ENCODE measurements at places on chromosomes 4 and X.

- no peak for DNase-seq
Observed at GRCh38 chr4:168109527-168109926, 17.2 kb downstream of the ANXA10 start.

DNA sequence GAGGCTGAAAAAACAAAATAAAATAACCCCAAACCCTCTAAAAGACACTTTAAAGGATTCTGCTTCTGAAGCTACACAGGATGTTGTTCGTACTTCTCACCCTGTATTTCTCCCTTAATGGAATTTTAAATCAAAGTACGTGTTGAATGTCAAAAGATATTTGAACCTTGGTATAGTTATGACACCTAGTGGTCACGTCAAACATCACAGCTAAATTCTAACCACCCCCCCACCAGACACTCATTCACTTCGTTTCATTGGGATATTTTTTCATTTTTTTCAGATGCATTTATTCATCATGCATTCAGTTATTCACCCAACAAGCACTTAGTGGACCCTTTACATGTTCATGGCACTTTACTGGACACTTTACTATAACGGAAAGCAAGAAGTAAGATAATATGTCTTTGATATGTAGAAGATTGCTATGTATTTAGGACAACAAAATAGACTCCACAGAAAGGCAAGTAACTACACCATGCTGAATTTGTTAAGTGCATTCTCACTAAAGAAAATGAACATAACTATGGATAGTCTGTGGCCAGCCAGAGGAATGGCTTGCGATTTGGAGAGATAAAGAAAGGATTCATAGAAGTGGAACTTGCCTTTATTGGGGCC lies 62.5 kb upstream of the GPR174 start:
- peak; percentile 79 for DNase-seq

- DNase-seq: no peak
Observed at GRCh38 chr4:139975830-139976272, 178.1 kb downstream of the MAML3 start.

DNA sequence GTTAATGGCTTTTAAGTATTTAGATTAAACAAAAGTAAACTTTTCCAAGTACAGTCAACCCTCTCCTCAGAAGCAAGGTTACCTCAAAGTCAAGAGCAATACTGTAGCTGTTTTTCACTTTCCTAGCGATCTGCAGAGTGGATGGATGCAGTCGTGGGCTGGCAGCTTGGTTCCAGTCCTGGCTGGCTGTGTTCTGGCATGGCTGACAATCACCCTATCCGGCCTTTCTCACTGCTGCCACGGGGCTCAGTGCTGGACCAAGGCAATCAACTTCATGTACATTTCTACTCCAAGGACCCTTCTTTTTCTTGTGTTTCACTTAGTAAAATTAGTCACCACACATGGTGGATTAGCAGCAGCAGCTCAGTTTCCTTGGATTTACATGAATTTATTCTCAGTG lies 208.3 kb downstream of the GABRB1 start:
- no peak for DNase-seq

DNA sequence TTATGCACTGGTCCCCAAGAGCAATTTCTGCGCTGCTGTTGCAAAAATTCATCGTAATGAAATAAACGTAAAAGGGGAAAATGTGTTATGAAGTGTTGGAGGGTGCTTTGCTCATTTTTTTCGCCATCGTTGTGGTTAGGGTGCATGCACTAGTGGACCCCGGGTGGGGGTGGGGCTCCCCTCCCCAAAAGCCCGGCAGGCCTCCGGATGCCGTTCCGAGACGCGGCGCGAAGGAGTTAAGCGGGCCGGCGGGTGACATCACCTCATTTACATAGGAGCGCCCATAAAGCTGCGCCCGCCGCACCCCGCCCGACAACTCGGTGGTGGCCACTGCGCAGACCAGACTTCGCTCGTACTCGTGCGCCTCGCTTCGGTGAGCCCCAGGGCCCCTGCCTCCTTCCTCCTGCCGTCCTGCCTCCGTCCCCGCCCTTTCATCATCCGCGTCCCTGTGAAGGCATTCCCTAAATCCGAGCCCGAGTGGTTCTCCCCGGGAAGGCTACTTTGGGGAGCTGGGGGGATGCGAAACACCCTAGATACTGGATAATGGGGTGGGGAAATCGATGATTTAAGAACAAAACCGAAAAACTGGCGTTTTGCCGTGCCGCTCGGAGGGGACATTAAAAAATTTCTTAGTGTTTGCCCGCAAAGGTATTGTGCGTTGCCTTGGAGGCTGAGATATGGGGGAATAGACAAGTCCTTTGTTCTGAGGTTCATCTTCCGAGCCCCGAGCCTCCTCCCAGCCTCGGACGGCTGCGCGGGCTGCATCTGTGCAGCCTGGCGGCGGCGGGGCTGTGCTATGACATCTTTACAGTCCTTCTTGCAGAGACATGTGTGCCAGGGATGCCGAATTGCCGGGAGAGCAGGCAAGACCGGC lies at the start of gene TMSB4X:
TMSB4X (plus strand) TSS at position 315 of the 874 bp plus-strand sequence.
- peak; percentile 88 for DNase-seq

DNA sequence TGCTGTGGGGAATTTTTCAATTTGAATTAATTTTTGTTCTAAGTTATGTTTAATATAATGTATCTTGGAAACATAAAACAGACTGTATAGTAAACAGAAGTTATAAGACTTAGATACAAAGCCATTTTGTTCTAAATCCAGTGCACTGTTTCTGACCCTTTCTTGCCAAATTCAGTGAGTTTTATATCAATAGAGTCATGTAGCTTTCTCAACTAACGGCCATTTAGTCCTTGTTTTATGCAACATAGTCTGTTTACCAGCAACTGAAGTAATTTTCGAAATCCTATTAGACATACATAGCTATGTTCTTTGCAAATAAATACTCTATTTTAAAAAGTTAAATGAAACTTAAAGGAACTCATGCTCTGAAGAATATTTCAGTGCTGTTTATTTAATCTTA lies 242.8 kb downstream of the ADGRL3 start:
- DNase-seq: no peak

DNA sequence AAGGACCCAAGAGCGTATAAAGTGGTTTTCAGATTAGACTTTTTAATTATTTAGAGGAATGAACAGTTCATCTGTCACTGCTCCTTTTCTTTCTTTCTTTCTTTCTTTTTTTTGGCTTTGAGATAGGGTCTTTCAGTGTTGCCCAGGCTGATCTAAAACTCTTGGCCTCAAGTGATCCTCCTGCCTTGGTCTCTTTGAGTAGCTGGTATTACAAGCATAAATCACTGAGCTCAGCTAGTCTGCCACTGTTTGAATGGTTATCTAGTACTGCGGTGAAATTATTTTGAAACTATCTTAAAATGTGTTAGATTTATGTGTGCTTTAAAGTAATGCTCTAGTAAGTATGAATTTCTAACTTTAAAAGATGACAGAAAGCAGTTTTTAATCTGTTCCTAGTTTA lies 6.5 kb upstream of the FRYL start:
- no peak for DNase-seq

GRCh38 chr4:7144374-7145290 lies 47.7 kb upstream of the SORCS2 start:
- DNase-seq: no peak

- DNase-seq: no peak
Observed at GRCh38 chrX:118221733-118222132, 105.1 kb upstream of the KLHL13 start.

DNA sequence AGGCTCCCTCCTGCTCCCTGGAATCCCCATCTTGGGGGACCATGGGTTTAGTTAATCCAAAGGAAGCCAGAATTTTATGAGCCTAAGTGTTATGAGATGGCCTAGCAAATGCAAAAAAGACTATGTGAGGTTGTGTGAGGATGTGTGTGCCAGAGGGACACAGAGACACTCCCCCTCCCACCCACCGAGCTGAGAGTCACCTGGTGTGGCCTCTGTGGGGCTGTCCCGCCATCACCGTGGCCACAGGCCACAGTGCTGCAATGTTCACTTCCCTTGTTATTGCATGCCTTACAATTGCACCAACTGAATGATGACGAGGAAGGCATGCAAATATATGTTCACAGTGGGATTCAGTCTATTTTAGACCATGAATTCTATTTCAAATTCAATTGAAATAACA lies 601 bp upstream of the FGFBP2 start:
- peak; percentile 52 for DNase-seq

GRCh38 chr4:120877021-120877420 lies 45.5 kb downstream of the PRDM5 start:
- DNase-seq: no peak

DNA sequence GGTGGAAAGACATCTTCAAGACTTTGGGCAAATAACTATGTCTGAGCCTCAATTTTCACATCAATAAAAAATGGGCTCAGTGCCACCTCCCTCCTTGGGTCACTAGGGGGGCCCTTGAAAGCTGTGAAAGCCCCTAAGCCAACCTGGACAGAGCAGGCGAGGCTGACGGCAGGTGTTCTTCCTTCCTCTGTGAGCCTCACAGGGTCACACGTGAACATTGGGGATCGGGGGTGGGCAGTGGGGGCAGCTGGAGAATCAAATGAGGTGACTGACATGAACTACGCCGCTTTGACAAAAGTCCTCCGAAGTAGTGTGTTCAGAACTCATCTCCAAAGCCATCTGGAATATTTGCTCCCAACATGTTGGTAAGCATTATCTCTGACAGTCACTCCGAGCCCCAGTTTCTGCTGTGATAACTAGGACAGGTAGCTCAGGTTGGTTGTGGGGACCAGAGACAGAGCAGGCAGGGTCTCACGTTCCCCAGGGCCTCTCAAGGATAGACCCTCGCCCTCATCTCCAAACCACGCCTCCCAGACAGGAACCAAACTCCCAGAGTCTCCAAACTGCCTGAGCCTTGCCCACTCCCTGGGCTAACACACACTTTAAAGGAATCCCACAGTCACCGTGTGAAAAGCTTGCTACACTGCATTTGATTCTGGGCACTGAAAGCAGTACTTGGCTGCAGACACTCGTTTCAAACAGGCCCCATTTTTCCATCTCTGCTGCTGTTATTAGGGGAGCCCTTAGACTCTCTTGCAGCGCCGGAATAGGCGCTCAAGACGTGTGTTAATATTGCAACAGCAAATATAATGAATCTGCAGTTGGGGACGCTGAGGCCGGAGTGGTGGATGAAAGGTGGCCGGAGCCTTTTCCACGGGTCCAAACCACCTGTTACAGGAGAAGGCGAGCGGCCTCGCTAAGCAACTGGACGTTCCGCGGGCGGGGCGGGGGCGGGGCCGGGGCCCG lies 717 bp upstream of the WFS1 start:
- DNase-seq: no peak

- DNase-seq: no peak
Observed at GRCh38 chrX:102517326-102517725, 787 bp upstream of the TMSB15A start.

- no peak for DNase-seq
Observed at GRCh38 chr4:53315300-53315699, 50.6 kb downstream of the SCFD2 start.

GRCh38 chr4:180817529-180817928 lies 1425.7 kb upstream of the TENM3 start:
- no peak for DNase-seq

GRCh38 chrX:34903316-34903715 lies 39.3 kb upstream of the FAM47B start:
- DNase-seq: no peak

- no peak for DNase-seq
Observed at GRCh38 chr4:96312046-96312685, 472.3 kb downstream of the PDHA2 start.

GRCh38 chrX:19661961-19662360 lies 146.7 kb upstream of the MAP3K15 start:
- DNase-seq: no peak

DNA sequence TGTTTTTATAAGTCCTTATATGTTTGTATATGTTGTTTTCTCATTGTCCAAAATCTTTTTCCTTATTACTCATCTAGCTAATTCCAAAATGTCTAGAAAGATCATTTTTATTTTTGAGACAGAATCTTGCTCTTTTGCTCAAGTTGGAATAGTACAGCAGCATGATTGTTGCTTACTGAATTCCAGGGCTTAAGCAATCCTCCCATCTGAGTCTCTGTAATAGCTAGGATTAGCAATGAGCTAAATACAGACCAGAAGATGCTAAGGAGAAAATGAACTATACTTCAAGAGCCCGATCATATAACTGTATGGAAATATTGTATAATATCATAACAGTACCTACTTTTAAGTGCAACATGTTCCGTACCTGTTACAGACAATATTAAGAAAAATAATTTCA lies 1027.0 kb downstream of the STIM2 start:
- DNase-seq: no peak

- no peak for DNase-seq
Observed at GRCh38 chr4:142474398-142475087, 371.6 kb downstream of the INPP4B start.

GRCh38 chr4:152655272-152656129 lies 24.3 kb downstream of the TMEM154 start:
- DNase-seq: no peak

DNA sequence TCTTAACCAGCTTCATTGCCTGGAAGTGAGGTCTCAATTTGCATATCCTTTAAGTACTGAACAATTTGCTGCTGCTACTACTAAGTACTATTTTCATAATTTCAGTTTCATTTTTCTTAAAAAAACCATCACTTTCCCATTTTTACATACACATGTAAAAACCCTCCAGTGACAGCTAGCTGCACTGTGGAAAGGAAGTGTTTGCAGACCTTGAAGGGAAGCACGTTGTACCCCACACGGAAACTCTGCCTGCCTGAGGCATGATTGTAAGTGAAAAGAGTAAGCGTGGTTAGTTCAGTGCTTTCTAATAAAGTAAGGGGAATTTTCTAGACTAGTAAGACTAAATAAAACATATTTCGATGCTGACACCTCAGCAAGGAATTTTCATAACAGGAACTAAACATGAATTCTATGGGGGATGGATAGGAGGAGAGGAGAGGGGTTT lies 103.6 kb downstream of the RAPGEF2 start:
- DNase-seq: peak; percentile 15

GRCh38 chr4:104418286-104418685 lies 76.4 kb downstream of the CXXC4 start:
- no peak for DNase-seq

- DNase-seq: peak; percentile 18
Observed at GRCh38 chr4:76198411-76199237, 15.0 kb downstream of the SCARB2 start.

DNA sequence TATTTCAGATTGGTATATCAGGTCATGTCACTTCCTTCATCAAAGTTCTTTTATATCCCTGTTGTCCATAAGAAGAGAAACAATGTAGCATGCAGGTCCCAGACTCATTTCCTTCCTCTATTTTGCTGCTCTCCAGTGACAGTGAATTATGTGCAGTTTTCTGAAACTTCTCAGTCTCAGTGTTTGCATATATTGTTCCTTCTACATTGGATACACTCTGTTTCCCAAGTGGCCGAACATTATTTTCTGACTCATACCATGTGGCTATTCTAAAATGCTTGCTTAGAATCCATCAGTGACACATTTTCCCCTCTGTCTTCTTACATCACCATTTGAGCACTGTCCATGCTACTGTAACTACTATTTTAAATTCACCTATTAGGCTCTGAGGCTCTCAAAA lies 305.7 kb downstream of the PDHA2 start:
- DNase-seq: no peak

GRCh38 chrX:115562480-115562847 lies 1.5 kb downstream of the PLS3 start:
- DNase-seq: no peak

DNA sequence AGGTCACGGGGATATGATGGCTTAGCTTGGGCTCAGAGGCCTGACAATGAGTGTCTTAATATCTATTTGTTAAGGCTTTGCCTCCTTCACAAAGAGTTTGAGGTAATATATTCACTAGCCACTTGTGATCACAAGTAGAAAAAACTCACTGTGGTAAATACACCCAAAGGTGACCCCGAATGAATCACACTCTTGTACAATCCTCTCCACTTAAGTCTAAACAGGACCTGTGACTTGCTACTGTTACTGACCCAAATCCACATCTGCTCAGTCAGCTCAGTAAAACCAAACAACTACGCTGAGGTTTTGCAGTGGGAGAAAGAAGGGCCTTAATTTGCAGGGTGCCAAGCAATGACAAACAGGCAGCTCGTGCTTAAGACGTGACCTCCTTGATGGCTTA lies 223.8 kb upstream of the MAGEC2 start:
- no peak for DNase-seq

Measured in CD4-positive, alpha-beta T cell treated with Interleukin-4 for 1 hour (primary cell).